ENCODE measurements at places on chromosomes 1 and 21. TPM values are rescaled to one million over a fixed set of nuclear protein-coding genes. Genes with fewer than 3 reads are reported as not detected.

GRCh38 chr1:20426923-20427322, 59.1 kb downstream of the CAMK2N1 start:
- DNase-seq = no peak

- no peak for DNase-seq
Measured at GRCh38 chr1:90834354-90834885, 117.3 kb upstream of the BARHL2 start.

The FCRLA gene
- total RNA-seq = 0.48 TPM

GRCh38 chr1:147890177-147890790, 12.3 kb upstream of the GJA8 start:
- no peak for DNase-seq

Data from urinary bladder (tissue), 4 donors.